IPS-NIHi11 (cell line): ENCODE measurements at places on chromosomes 1 and 21.

GRCh38 chr1:206495493-206496046 is 11.8 kb upstream of the RASSF5 start:
- no peak for DNase-seq

- DNase-seq = peak; percentile 50
These were observed 42.7 kb upstream of the SLC16A1 start for GRCh38 chr1:112998592-112999235.

- DNase-seq = no peak
These were observed 9.3 kb downstream of the SAMD11 start for GRCh38 chr1:932776-933602.

- no peak for DNase-seq
These were observed 55.5 kb upstream of the DYNLT5 start for GRCh38 chr1:66696771-66697170.

- no peak for DNase-seq
These were observed 511.1 kb upstream of the ADGRL4 start for GRCh38 chr1:79517470-79518224.

- DNase-seq = no peak
These were observed 417.5 kb downstream of the NCAM2 start for GRCh38 chr21:21415741-21416140.

DNA sequence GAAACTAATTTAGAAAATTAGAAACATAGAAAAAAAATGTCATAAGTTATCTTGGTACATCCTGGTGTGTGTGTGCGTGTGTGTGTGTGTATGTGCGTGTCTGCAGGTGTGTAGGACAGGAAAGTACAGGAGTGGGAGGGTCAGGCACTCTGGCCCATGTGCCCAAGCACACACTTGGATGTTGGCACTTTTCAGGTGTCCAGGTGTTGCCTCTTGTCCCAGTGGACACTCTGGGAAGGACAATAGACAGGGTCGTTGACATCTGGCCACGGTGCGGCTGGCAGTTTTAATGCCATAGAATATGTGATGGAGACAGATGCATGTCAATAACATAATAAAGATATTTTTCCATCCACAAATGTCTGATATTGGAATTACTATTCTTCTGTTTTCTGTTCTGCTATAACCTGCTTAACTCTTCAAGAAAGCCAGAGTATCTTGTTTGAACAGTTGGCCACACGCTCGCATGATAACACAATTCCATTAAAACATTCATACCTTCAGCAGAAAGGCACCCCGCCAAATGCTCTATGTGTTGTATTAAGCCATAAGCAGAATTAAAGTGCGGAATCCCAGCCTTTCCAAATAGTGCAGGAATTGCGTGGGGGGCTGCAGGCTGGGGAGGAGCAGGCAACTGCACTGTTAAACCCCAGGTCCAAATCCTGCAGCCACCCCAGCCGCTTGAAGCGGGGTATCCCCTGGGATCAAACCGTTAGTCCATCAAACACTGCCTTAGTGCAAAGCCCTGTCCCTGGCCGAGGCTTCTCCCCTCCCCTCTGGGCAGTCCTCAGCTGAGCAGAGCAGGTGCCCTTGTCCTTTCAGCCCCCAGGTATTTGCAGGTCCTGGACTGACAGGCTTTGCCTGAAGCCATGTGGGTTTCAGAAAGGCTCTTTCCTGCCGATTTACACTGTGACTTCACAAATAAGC is 390.0 kb downstream of the CAMTA1 start:
- DNase-seq = no peak

GRCh38 chr1:231215681-231216385 is 25.2 kb upstream of the GNPAT start:
- DNase-seq = no peak

- DNase-seq = no peak
These were observed 234.8 kb downstream of the NCAM2 start for GRCh38 chr21:21233051-21233450.

GRCh38 chr1:230163205-230163604 is 96.2 kb downstream of the GALNT2 start:
- DNase-seq = no peak

- no peak for DNase-seq
These were observed 10.3 kb downstream of the CLIC6 start for GRCh38 chr21:34679051-34679450.

DNA sequence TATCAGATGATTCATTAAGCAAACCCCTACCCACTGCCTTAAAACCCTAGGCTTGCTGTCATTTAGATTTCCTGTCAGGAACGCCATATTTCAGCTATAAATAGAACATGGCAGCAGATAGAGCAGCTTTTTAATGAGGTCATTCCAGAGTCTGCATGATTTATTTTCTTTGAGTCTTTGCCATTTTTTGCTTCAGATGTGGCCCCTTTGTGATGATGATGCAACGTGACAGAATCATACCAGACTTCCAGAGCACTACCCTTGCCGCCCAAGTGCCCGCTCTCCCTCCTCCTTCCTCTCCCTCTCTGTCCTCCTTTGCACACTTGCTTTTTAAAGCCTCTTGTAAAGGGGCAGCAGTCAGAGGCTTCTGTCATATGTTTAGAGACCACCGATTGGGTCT is 55.5 kb upstream of the TRIM67 start:
- DNase-seq = no peak

DNA sequence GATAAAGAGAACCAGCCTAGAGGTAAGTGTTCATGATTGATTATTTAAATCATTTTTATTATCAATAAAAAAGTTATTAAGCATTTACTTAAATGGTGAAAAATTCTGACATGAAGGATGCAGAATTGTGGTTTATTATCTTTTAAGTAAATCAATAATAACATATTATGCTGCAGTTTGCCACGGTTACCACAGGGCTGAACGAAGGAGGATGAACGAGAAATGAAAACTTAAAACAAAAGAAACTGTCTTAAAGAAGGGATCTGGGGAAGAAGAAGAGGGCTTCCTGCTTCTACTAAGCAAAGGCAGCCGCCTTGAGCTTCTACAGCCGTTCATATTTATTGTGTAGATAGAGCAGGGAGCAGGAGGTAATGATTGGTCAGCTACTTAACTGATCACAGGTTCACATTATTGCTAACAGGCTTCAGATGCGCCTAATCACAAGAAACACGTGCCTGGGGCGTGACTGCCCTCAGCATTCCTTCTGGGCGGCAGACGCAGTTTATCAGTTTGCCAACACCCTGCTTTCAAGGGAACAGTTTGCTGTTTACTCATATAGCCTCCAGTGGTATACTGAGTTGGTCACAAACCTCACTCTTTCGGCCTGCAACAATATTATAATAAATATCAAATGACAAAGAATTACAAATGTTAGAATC is 5.8 kb upstream of the FNBP1L start:
- DNase-seq = no peak

GRCh38 chr1:179142889-179143299 is 61.0 kb downstream of the TOR3A start:
- no peak for DNase-seq
